Stimulated activated CD4-positive, alpha-beta T cell treated with anti-CD3 and anti-CD28 coated beads, Interleukin-1b, Interleukin-23, amount 100 ng/mL, for 4 hours (primary cell): ENCODE measurements at places on chromosomes 7 and 10.

- no peak for DNase-seq
These were observed 5.6 kb upstream of the VWA2 start for GRCh38 chr10:114233482-114233881.

DNA sequence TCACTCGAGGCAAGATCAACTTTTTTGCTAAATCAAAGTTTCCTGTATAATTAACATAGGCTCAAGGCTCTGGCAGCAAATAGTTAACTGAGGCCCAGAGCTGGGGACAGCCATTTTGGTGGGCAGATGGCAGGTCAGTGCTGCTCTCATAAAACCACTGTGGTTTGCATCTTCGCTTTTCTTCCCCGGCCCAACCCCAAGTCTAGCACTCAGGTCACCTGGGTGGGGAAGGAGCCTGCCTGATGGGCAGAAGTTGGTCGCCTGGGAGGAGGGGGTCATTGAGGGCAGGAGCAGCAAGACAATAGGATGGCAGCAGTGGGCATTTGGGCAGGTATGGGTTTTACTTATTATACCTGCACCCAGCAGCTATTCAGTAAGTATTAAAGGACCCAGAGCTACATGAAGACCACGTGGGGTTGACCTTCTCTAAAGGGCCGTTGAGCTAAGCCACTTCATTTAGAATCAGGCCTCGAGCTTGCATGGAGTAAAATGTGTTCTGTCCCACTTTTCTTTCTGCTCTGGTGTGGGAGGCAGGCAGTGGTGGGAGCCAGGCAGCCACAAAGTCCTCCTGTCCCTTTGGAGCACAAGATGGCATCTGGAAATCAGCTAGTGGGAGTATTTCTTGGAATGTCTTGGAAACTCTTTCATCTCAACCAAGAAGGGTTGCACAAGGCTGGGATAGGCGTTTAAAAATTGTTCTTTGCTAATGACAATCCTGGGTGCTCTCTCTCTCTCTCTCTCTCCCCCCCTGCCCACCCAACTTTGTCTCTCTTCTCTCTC is 133.4 kb downstream of the SPAG6 start:
- DNase-seq: no peak

- no peak for DNase-seq
These were observed 240.0 kb downstream of the BICC1 start for GRCh38 chr10:58752665-58753064.

GRCh38 chr10:97200616-97201015 is 14.9 kb upstream of the SLIT1 start:
- no peak for DNase-seq

DNA sequence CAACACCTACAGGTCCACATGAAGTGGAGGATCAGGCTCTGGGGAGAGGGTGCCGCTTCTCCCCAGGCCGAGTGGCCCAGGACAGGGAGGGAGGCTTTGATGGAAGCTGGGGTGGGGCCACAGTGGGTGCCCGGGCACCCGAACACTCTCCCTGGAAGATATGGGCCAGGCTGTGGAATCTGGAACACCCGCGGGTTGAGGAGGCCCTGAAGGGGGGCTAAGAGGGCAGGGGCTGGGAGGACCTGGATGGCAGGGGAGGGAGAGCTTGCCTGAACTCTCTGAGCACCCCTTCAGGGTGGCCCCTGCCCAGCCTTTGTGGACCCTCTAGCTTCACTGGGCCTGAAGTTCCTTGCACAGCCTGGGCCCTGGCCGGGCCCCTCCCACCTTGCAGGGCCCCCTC is 4.5 kb upstream of the NKX6-2 start:
- no peak for DNase-seq

GRCh38 chr7:108613949-108614381 is 44.3 kb downstream of the DNAJB9 start:
- DNase-seq: no peak

- no peak for DNase-seq
These were observed 5.8 kb upstream of the CYP3A7 start for GRCh38 chr7:99740573-99741440.

DNA sequence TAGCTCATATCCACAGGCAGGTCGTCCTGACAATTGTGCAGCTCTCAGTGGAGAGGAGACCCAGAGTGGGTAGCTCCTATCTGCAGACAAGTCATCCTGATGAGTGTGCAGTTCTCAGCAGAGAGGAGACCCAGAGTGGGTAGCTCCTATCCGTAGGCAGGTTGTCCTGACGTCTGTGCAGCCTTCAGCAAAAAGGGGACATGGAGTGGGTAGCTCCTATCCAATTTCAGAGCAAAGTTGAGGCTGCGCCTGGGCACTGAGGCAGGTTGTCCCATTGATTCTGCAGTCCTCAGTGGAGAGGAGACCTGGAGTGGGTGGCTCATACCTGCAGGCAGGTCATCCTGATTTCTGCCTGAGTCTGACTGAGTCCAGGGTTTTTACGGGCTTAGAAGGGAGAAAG is 111.8 kb downstream of the HPSE2 start:
- no peak for DNase-seq

GRCh38 chr7:80131675-80132435 is 2.8 kb upstream of the GNAI1 start:
- no peak for DNase-seq

DNA sequence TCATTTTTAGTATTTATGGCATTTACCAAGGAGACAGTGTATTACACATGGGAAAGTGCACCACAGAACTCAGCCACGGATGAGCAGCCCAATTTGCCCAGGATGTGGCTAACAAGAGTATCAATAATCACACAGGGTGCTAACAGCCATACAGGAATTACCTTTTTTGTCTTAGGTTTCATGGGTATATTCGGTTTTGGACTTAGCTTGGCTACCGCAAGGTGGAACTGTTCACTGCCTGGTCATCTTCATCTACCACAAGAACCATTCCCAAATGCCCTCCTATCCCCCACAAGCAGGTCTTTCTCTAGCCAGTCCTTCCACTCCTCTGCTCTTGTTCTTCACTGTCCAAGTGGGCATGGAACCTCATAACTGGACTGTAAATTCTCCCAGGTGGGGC is 6.0 kb downstream of the PDLIM1 start:
- no peak for DNase-seq

- no peak for DNase-seq
These were observed 38.3 kb downstream of the TSPAN15 start for GRCh38 chr10:69489506-69490090.

DNA sequence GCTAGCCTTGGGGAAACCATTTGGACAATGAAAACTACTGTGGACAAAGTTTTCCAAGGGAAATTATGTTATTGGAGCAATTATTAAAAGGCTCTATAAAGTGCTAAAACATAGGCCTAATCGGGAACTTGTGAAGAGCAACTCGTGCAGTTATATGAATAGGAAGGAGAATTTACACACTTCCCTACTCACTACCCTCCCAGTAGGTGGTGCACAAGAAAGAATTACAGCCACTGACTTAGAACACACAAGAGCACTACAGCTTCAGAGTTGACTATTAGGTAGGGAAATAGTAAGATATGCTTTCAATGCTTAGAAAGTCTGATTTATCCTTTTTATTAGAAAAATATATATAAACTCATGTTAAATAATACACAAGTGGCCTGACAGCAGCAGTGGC is 47.2 kb downstream of the GSAP start:
- DNase-seq: no peak

GRCh38 chr10:6313111-6313895 is 110.6 kb downstream of the PFKFB3 start:
- DNase-seq: no peak

- DNase-seq: no peak
These were observed 288.6 kb upstream of the PHF14 start for GRCh38 chr7:10685040-10685439.

GRCh38 chr7:157150882-157151281 is 12.2 kb downstream of the UBE3C start:
- no peak for DNase-seq

DNA sequence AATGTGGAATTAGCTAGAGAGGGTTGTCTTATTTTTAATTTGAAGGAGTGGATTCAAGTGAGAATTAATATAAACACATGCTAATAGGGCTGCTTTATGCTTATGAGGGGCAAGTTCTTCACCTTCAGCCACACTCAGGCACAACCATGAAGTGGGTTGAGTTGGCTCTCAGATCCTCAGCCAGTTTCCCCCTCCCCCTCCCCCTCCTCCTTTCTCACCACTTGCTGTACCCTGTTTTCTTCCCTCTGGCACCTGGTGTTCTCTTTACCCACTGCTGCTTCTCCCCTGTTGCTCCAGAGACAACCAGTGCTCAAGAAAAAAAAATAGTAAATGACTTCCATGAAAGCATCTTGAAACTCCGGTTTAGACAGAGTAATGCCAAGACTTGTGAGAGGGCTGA is 1083.3 kb downstream of the CNTNAP2 start:
- no peak for DNase-seq

- DNase-seq: no peak
These were observed 12.4 kb downstream of the GDF2 start for GRCh38 chr10:47334466-47335295.

DNA sequence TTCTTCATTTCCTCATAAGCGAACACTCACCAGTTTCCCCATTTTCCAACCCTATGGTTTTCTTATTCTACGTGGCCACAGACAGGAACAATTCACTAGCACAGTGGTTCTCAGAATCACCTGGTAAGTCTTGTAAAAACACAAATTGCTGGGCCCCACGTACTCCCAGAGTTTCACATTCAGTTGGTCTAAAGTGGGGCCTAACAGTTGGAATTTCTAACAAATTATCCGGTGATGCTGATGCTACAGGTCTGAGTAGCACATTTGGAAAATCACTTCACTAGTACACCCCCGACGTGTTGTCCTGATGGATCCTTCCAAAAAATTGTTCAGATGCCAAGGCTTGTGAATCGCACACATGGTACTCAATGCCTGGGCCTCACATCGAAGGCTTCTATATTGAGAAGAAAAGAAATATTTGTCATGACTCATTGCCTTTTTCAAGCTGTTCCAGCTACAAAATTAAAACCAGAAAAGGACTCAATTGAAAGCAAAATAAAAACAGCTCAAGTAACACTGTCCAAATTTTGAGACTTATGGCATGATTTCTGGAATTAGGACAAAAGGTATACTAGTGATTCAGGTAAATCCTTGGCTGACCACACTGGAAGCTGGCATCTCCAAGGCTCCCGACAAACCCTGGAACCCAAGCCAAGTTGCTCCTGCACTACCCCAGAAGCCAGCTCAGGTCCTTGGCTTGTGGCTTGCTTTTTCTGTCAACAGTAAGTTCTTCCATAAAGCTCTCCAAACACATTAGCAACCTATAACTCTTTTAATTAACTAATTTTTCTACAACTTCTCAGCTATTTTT is 12.9 kb upstream of the VIM start:
- no peak for DNase-seq

- no peak for DNase-seq
These were observed 400.1 kb downstream of the TNS3 start for GRCh38 chr7:47181746-47182361.

GRCh38 chr10:77391605-77392235 is 245.9 kb downstream of the KCNMA1 start:
- DNase-seq: no peak

- DNase-seq: no peak
These were observed 200.9 kb downstream of the CREB5 start for GRCh38 chr7:28613262-28613661.

GRCh38 chr7:118372530-118372929 is 148.0 kb downstream of the ANKRD7 start:
- no peak for DNase-seq

GRCh38 chr7:133675510-133676218 is 422.8 kb downstream of the EXOC4 start:
- DNase-seq: no peak

DNA sequence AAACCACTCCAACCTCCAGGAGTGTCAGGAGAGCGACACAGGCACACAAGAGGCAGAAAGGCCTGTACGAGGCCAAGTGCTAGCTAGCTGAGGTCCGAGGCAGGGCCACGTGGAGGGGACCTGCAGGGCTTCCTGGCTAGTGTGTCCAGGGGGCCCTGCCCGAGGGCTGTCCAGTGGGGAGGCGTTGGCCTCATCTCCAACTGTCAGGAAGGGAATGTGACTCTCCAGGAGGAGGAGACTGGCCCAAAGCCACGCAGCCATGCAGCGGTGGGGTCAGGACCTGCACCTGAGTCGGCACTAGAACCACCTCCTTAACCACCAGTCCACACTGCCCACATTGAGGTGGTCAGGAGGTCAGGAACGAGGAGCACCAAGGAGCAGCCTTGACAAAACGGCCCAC is 32.3 kb upstream of the FXYD4 start:
- no peak for DNase-seq

- DNase-seq: no peak
These were observed 747 bp downstream of the GDI2 start for GRCh38 chr10:5812283-5813090.

- DNase-seq: no peak
These were observed 38.7 kb downstream of the CACNB2 start for GRCh38 chr10:18178854-18179483.

DNA sequence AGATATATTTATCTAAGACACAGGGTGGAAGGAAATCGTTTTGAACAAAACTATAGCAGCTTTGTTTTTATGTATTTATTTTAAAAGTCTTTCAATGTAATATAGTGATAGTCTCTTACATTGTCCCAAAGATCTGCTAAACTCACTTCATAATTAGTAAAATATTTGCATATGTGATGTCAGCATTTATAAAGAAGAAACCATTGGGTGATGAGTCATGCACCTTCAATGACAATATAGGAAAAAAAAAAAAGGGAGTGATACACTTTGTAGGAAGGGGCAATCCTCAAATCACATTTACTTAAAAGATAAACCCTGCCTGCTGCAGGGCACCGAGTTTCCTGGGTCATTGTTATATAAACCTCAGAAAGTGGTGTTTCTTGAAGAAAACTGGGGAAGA is 112.4 kb upstream of the SEMA3C start:
- no peak for DNase-seq

GRCh38 chr10:59175538-59176240 is 754 bp upstream of the PHYHIPL start:
- DNase-seq: no peak

- no peak for DNase-seq
These were observed at the start of gene PDGFA for GRCh38 chr7:519484-520390. Gene PDGFA, minus strand, starts transcription at chr7:519846. Its CDS starts 845 bp downstream, at chr7:519001.

DNA sequence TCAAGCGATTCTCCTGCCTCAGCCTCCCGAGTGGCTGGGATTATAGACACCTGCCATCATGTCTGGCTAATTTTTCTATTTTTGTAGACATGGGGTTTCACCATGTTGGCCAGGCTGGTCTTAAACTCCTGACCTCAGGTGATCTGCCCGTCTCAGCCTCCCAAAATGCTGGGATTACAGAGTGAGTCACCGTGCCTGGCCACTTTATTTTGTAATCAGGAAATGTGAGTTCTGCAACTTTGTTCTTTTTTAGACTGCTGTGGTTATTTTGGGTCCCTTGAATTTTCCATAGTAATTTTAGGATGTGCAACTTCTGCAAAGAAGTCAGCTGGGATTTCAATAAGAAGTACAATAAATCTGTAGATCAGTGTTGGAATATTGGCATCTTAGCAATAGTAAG is 96.8 kb downstream of the CYTH3 start:
- DNase-seq: no peak
